ENCODE measurements at places on chromosomes 5 and 9. TPM values are rescaled to one million over a fixed set of nuclear protein-coding genes. Genes with fewer than 3 reads are reported as not detected.
A peak's percentile ranks its signal among the peaks of the same experiment; 100 is the strongest.

FOXD4L6 gene
- not detected for total RNA-seq

FAM153A gene
- not detected for total RNA-seq

GRCh38 chr5:91311697-91312501 is 71.2 kb downstream of the ARRDC3 start:
- DNase-seq = peak; percentile 82

CCDC183 gene
- 53.0 TPM for total RNA-seq

GRCh38 chr9:115264313-115264712 is 146.4 kb upstream of the TNC start:
- DNase-seq = no peak

GRCh38 chr5:56693220-56693579 is 122.1 kb upstream of the MAP3K1 start:
- no peak for DNase-seq

DNA sequence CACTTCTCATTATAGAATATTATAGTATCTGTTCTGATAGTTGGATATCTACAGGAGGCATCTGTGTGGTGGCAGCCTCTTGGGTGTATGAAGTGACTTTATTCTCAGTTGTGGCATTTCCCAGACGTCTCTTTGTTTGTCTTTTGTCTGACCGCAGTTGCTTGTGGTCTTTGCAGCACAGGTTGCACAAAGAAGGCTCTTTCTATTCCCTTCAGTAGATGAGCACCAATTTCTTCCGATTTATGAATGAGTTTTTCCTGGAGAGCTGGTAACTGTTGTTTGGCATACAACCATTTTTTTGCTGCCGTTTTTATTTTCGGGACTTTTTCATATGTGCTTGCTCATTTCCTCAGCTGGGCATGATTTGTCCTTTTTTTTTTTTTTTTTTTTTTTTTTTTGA is 56.4 kb upstream of the MYO10 start:
- no peak for DNase-seq

Data from stomach (tissue), 19 donors.